ENCODE measurements at places on chromosomes 5 and 9.

GRCh38 chr9:105251733-105252404 lies 7.4 kb downstream of the SLC44A1 start:
- DNase-seq = no peak
- H3K4me3 ChIP-seq = no peak overlapping the region
- no peaks in the 10 kb centered on the region for H3K27me3 ChIP-seq
- H3K27ac ChIP-seq = peak overlapping the region; percentile 67

DNA sequence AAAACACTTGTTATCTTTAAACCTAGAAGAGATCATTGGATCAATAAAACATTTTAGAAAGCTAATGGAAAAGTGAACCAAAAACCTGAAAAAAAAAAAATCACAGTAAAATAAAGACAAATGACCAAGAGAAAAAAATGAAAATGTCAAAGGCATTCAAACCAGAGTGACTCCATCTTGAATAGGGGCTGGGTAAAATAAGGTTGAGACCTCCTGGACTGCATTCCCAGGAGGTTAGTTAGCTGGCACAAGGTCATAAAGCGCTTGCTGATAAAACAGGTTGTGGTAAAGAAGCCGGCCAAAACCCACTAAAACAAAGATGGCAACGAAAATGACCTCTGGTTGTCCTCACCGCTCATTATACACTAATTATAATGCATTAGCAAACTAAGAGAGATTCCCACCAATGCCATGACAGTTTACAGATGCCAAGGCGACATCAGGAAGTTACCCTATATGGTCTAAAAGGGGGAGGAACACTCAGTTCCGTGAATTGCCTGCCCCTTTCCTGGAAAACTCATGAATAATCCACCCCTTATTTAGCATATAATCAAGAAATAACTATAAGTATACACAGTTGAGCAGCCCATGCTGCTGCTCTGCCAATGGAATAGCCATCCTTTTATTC lies 116.7 kb upstream of the NEK6 start:
- H3K27ac ChIP-seq = no peak overlapping the region
- H3K4me3 ChIP-seq = no peak overlapping the region
- H3K27me3 ChIP-seq = no peaks in the 10 kb centered on the region
- no peaks in the 10 kb centered on the region for H3K36me3 ChIP-seq
- no peak for DNase-seq

DNA sequence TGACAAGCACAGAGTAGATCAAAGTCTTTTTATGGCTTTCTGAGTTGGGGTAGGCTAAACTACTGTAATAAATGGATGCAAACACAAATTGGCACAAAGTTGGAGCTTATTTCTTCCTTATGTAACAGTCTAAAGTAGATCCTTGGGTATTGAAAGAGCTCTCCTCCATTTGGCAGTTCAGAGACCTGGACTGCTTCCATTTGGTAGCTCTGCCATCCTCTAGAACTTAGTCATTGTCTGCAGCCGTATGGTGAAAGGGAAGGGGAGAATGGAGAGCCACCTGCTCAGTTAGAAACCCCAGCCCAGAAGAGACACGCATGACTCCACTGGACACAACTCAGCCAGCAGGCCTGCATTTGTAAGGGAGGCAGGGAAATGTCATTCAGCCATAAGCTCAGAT lies 345.0 kb downstream of the DMAC1 start:
- no peak for DNase-seq
- H3K4me3 ChIP-seq = no peak overlapping the region
- no peaks in the 10 kb centered on the region for H3K27me3 ChIP-seq
- H3K36me3 ChIP-seq = no peaks in the 10 kb centered on the region

- H3K36me3 ChIP-seq = no peaks in the 10 kb centered on the region
- no peak overlapping the region for H3K4me3 ChIP-seq
- H3K27me3 ChIP-seq = peaks cover 3% of the 10 kb centered on the region
- no peaks in the 10 kb centered on the region for H3K4me1 ChIP-seq
Observed at GRCh38 chr9:90783552-90783951, 18.1 kb upstream of the SYK start.

GRCh38 chr5:91898019-91898418 lies 514.9 kb upstream of the ARRDC3 start:
- H3K4me3 ChIP-seq = no peak overlapping the region
- no peaks in the 10 kb centered on the region for H3K27me3 ChIP-seq
- no peak overlapping the region for H3K27ac ChIP-seq
- H3K36me3 ChIP-seq = no peaks in the 10 kb centered on the region
- DNase-seq = no peak

- no peaks in the 10 kb centered on the region for H3K4me1 ChIP-seq
- no peaks in the 10 kb centered on the region for H3K27me3 ChIP-seq
- DNase-seq = no peak
Observed at GRCh38 chr9:129394061-129394885, 216.2 kb upstream of the IER5L start.

DNA sequence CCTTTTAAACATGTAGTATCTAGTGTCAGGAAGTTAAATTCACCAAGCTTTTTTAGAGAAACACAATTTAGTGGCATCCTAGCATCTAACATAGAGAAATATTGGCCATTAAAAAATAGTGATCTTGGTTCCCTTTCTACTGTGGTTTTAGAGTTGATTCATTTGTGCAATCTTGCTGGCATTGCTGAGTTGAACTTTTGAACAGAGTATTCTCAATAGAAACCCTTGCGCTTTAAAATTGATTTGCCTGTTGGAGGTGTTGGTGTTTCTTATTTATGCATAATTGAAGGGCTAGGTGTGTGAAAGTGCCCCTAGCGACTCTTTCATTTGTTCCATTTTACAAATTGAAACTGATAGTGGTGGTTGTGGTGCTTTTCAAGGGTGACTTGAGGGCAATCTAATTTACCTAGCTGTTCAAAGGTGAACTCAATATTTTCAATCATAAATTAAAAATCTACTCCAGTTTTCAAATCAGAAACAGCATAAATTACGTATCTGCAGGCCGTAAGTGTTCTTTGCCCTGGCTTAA lies 73.0 kb upstream of the MPDZ start:
- no peaks in the 10 kb centered on the region for H3K4me1 ChIP-seq
- no peaks in the 10 kb centered on the region for H3K27me3 ChIP-seq
- H3K36me3 ChIP-seq = no peaks in the 10 kb centered on the region
- no peak for DNase-seq
- no peak overlapping the region for H3K4me3 ChIP-seq

DNA sequence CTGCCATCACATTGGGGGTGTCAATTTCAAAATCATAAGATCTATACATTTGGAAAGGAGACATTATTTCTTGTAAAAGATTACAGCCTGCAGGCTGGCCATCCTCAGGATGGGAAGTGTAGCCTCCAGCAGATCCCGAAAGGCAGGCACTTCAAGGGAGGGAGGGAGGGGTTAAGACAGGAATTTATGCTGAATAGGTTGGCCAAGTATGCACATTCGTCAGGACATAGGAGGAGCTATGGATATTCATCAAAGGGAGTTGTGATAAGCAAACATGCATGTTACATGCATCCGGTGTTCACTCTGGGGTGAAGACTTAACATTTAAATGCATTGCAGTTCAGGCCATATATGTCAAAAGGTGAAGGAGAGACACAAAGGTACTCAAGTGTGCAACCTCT lies 119.4 kb downstream of the CEP120 start:
- DNase-seq = no peak
- no peak overlapping the region for H3K4me3 ChIP-seq
- no peaks in the 10 kb centered on the region for H3K36me3 ChIP-seq
- no peaks in the 10 kb centered on the region for H3K27me3 ChIP-seq
- H3K27ac ChIP-seq = no peak overlapping the region

DNA sequence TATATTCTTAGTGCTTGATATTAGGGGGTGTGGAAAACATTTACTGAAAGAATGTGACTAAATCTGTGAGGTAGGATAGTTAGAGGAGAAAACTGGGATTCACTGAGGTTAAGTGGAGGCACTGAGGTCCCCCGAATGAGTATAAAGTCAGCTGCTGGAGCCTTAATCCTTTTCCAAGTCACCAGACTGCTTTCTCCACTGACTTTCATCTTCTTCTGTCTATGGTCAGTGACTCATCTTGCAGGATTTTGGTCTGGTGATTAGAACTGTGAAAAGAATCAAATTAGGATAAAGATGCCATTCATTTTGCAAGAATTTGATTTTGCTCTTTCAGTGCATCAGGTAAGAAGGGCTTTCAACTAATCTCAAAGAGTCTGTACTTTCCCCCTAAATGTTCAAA lies 89.3 kb upstream of the ALDH1A1 start:
- H3K36me3 ChIP-seq = no peaks in the 10 kb centered on the region
- no peak overlapping the region for H3K27ac ChIP-seq
- H3K4me3 ChIP-seq = no peak overlapping the region
- H3K4me1 ChIP-seq = peaks cover 23% of the 10 kb centered on the region
- peak; percentile 14 for DNase-seq
- H3K27me3 ChIP-seq = no peaks in the 10 kb centered on the region

DNA sequence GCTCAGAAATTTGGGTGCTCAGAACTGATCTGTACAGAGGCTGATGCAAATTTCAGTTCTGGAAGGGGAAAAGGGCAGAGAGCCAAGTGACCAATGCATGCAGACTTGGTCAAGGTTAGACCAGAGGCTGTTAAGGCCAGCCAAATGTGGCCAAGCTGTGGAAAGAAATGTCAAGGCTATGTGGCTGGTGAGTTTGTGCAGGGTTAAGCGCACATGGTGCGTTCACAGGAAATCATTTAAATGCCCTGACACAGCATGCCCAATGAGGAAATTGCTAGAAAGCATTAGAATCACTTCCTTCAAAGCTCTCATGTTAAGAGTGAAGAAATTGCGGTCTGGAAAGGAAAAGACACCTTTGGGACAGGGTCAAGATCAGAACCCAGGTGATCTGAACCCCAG lies 58.0 kb downstream of the PTPN3 start:
- H3K27ac ChIP-seq = no peak overlapping the region
- no peaks in the 10 kb centered on the region for H3K36me3 ChIP-seq
- DNase-seq = no peak
- H3K27me3 ChIP-seq = no peaks in the 10 kb centered on the region
- H3K4me1 ChIP-seq = no peaks in the 10 kb centered on the region

DNA sequence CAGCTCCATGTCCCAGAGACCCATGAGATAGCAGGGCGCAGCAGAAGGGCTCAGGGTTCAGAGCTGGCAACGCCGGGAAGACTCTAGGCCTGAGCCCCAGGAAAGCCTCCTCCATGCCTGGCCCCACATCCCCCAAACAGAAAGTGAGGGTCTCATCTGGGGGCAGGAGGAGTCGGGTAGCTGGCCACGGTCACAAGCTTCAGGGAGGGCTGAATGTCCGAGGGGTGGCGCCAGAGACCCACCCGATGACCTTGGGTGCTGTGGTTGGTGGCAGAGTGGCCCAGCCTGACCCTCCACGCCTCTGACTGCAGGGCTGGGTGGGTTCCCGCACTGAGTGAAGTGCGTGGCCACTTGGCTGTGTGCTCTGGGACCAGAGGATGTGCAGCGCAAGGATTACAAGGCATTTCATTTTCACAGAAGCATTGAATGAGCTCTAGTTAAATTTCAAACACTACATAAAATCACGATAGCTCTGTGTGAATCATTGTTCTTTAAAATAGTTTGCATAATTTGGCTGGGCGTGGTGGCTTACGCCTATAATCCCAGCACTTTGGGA lies 3.0 kb downstream of the C8G start:
- H3K27me3 ChIP-seq = no peaks in the 10 kb centered on the region
- H3K4me3 ChIP-seq = no peak overlapping the region
- H3K4me1 ChIP-seq = peaks cover 17% of the 10 kb centered on the region
- H3K36me3 ChIP-seq = no peaks in the 10 kb centered on the region

DNA sequence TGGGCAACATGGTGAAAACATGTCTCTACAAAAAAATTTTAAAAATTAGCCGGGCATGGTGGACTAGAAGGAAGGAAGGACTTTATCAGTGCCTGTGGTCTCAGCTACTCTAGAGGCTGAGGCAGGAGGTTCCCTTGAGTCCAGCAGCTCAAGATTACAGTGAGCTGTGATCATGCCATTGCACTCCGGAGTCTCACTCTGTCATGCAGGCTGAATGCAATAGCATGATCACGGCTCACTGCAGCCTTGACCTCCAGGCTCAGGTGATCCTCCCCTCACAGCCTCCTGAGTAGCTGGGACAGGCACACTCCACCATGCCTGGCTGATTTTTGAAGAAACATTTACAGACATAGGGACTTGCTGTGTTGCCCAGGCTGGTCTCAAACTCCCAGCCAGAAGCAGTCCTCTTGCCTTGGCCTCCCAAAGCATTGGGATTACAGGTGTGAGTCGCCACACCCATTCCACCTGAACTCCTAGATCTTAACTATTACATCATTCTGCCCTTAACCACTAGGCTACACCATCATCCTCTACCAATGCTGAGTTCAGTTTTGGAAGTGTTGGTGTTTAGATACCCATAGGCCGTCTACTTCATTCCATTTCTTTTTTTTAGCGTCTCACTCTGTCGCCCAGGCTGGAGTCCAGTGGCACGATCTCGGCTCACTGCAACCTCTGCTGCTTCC lies 2.0 kb upstream of the URM1 start:
- H3K27me3 ChIP-seq = no peaks in the 10 kb centered on the region
- peaks cover 18% of the 10 kb centered on the region for H3K4me1 ChIP-seq
- DNase-seq = no peak
- peak overlapping the region; percentile 93 for H3K27ac ChIP-seq
- H3K4me3 ChIP-seq = no peak overlapping the region

Data from hepatocyte (in vitro differentiated cells).